ENCODE measurements at places on chromosomes 1 and 21.

DNA sequence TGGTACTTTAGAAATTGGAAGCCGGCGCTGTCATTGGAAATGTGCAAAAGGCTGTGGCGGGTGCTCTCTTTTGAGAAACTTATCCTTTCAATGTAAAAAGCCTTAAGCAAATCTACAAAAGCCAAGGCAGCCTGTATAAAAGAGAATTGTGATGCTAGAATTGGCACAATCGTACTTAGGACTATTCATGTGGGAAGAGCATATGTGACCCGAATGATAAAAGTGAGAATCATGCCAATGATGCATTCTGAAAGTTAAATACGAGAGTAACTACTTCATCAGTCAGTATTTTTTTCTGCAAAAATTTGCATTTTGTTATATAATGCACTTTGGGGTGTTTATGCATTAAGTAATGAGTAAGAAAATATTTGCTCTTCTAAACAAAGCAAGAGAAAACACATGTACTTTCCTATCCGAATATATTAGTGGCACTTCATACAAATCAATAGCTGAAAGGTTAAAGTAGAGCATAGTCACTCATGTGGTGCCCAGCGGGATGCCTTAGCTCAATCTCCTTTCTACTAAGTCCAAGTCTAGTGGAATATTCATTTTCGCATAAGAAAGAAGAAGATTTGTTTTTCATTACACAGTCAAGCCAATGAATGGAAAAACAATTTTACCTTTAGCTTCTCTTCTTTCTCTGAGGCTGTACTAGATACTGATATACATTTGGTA, 1256.6 kb upstream of the B3GALT2 start:
- H3K4me3 ChIP-seq: no peak overlapping the region
- H3K27me3 ChIP-seq: no peaks in the 10 kb centered on the region
- no peaks in the 10 kb centered on the region for H3K36me3 ChIP-seq
- H3K27ac ChIP-seq: peak overlapping the region; percentile 32
- no peak for DNase-seq

DNA sequence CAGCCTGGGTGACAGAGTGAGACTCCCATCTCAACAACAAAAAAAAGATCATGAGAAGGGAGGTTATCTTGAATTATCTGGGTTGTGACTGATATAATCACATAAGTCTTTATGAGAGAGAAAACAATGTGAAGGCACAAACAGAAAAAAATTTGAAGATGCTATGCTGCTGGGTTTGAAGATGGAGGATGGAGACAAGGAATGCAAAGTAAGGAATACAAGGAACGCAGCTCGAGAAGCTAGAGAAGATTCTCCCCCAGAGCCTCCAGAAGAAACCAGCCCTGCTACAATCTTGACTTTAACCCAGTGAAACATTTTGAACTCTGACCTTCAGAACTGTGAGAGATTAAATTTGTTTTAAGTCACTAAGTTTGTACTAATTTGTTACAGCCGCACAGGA, 15.1 kb downstream of the EVI5 start:
- no peaks in the 10 kb centered on the region for H3K36me3 ChIP-seq
- peaks cover 7% of the 10 kb centered on the region for H3K4me1 ChIP-seq
- H3K27me3 ChIP-seq: no peaks in the 10 kb centered on the region
- no peak for DNase-seq

DNA sequence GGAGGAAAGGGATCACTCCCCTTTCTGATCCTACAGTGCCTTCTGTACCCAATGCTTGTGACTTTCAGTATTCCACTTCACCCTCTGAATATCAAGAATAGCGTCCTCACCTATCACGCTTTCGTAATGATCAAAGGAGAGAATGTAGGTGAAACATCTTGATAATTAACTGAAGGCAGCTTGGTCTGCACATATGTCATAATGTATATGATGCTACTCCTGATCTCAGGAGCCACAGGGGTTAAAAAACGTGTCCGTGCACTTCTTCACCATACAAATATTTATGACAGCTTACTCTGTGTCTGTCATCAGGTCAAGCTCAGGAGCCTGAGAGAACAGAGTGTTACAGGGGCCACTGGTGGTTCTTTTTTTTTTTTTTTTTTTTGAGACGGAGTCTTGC, 1.2 kb upstream of the PIK3C2B start:
- no peaks in the 10 kb centered on the region for H3K36me3 ChIP-seq
- no peak for DNase-seq
- H3K27ac ChIP-seq: no peak overlapping the region
- H3K4me3 ChIP-seq: no peak overlapping the region
- H3K27me3 ChIP-seq: peaks cover 27% of the 10 kb centered on the region
- H3K4me1 ChIP-seq: peaks cover 8% of the 10 kb centered on the region

- peaks cover 100% of the 10 kb centered on the region for H3K27me3 ChIP-seq
- H3K36me3 ChIP-seq: no peaks in the 10 kb centered on the region
- H3K4me3 ChIP-seq: no peak overlapping the region
- peak; percentile 67 for DNase-seq
These were observed 3.2 kb downstream of the TBX15 start for GRCh38 chr1:118984722-118985639.

- H3K27ac ChIP-seq: peak overlapping the region; percentile 84
- H3K27me3 ChIP-seq: no peaks in the 10 kb centered on the region
- no peaks in the 10 kb centered on the region for H3K4me1 ChIP-seq
- peaks cover 14% of the 10 kb centered on the region for H3K36me3 ChIP-seq
- peak overlapping the region; percentile 92 for H3K4me3 ChIP-seq
These were observed 1.1 kb upstream of the PSMG1 start for GRCh38 chr21:39184050-39184980.

- H3K27ac ChIP-seq: no peak overlapping the region
- no peak for DNase-seq
- H3K4me3 ChIP-seq: no peak overlapping the region
- peaks cover 15% of the 10 kb centered on the region for H3K36me3 ChIP-seq
- H3K4me1 ChIP-seq: peaks cover 7% of the 10 kb centered on the region
These were observed 14.3 kb downstream of the RRP15 start for GRCh38 chr1:218299416-218299815.

DNA sequence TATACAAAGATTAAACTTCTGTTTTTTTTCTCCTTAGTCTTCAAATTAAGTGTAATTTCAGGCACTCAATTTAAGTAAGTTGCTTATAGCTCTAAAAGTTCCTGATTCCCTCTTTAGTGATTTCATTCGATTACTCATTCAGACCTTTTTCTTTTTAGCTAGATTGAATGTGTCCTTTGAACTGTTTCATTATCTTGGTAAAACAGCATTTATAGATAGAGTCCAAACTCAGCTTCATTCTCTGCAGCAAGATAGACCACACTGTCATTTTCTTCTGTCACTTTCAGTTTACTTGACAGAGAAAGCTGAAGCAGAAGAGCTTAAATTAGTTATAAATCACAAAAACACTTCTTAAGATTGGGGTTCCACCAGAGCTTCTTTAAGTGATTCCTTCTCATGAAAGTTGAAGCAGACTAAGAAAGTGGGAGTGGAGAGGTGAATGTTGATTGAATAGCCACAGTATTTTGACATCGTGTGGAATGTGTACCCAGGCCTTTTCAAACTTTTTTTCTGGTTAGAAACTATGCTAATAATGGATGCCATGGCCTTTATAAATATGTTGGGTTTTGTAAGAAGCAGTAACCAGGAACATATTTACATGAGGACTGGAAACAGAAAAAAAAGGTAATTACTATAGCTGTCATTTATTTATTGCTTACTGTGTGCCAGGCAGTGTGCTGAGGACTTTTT, 52.2 kb downstream of the ZBTB40 start:
- DNase-seq: no peak
- H3K4me3 ChIP-seq: no peak overlapping the region
- no peaks in the 10 kb centered on the region for H3K27me3 ChIP-seq

GRCh38 chr1:211903490-211904245, 73.1 kb upstream of the LPGAT1 start:
- no peaks in the 10 kb centered on the region for H3K4me1 ChIP-seq
- H3K36me3 ChIP-seq: no peaks in the 10 kb centered on the region

GRCh38 chr1:21384620-21385019, 55.3 kb upstream of the NBPF3 start:
- no peaks in the 10 kb centered on the region for H3K36me3 ChIP-seq
- no peak overlapping the region for H3K4me3 ChIP-seq
- H3K27me3 ChIP-seq: no peaks in the 10 kb centered on the region
- no peak overlapping the region for H3K27ac ChIP-seq
- DNase-seq: no peak

- H3K27ac ChIP-seq: no peak overlapping the region
- DNase-seq: no peak
- no peak overlapping the region for H3K4me3 ChIP-seq
- H3K4me1 ChIP-seq: no peaks in the 10 kb centered on the region
These were observed 57.2 kb downstream of the NPHP4 start for GRCh38 chr1:5935026-5935425.

- DNase-seq: no peak
- H3K27me3 ChIP-seq: no peaks in the 10 kb centered on the region
- H3K27ac ChIP-seq: no peak overlapping the region
- no peak overlapping the region for H3K4me3 ChIP-seq
- H3K36me3 ChIP-seq: peaks cover 85% of the 10 kb centered on the region
- peaks cover 10% of the 10 kb centered on the region for H3K4me1 ChIP-seq
These were observed 5.5 kb downstream of the POGK start for GRCh38 chr1:166844791-166845190.
